ENCODE measurements at places on chromosomes 11 and 22. TPM values are rescaled to one million over a fixed set of nuclear protein-coding genes. Genes with fewer than 3 reads are reported as not detected.

Gene SIAE
- 128 TPM for total RNA-seq

Gene SCGB1A1
- total RNA-seq = not detected

Gene GRM5
- not detected for total RNA-seq

Gene CPT1B
- total RNA-seq = 21.7 TPM

Gene FAM111B
- total RNA-seq = 7.9 TPM

Gene TPH1
- total RNA-seq = 6.7 TPM

Gene OR8D1
- total RNA-seq = not detected

Gene PTPN5
- total RNA-seq = not detected

- DNase-seq = no peak
- peak overlapping the region; percentile 92 for H3K27ac ChIP-seq
- peaks cover 9% of the 10 kb centered on the region for H3K4me1 ChIP-seq
- no peaks in the 10 kb centered on the region for H3K27me3 ChIP-seq
- peak overlapping the region; percentile 59 for H3K4me3 ChIP-seq
- H3K36me3 ChIP-seq = peaks cover 7% of the 10 kb centered on the region
These were observed 1.7 kb downstream of the CTSD start for GRCh38 chr11:1761857-1762536.

GRCh38 chr11:71917646-71918140 lies 10.7 kb downstream of the XNDC1N start:
- H3K27ac ChIP-seq = no peak overlapping the region
- no peak overlapping the region for H3K4me3 ChIP-seq
- DNase-seq = no peak
- H3K4me1 ChIP-seq = no peaks in the 10 kb centered on the region
- H3K36me3 ChIP-seq = no peaks in the 10 kb centered on the region
- no peaks in the 10 kb centered on the region for H3K27me3 ChIP-seq

DNA sequence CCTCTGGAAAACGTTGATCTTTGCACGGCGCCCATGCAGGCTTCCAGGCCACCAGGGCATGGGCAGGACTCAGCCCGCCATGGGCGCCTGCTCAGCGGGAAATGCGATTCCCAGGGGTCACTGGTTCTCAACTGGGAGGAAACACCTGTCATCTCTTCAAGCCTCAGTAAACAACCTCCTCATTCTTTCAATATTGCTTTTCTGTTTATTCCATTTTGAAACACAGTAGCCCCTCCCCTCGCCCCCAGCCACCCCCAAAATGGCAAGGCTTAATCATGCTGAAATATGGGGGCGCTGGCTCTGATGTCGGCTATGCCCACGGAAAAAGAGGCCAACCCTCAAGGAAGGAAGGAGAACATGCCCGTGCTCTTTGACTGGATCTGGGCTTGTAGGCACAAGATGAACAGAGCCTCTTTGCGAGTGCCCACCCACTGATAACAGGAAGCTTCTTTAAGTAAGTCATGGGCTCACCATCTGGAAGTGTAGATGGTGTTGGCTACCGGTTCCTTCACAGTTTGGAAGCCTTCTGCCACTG lies 594 bp upstream of the POU2AF1 start:
- no peak overlapping the region for H3K27ac ChIP-seq
- H3K4me3 ChIP-seq = no peak overlapping the region
- H3K36me3 ChIP-seq = no peaks in the 10 kb centered on the region
- no peaks in the 10 kb centered on the region for H3K4me1 ChIP-seq
- DNase-seq = no peak

GRCh38 chr11:65280646-65281045 lies 18.9 kb downstream of the POLA2 start:
- H3K4me3 ChIP-seq = no peak overlapping the region
- no peaks in the 10 kb centered on the region for H3K27me3 ChIP-seq
- peak overlapping the region; percentile 26 for H3K27ac ChIP-seq
- H3K36me3 ChIP-seq = no peaks in the 10 kb centered on the region

- DNase-seq = no peak
- H3K4me1 ChIP-seq = no peaks in the 10 kb centered on the region
- H3K36me3 ChIP-seq = no peaks in the 10 kb centered on the region
- H3K4me3 ChIP-seq = no peak overlapping the region
- peak overlapping the region; percentile 1 for H3K27ac ChIP-seq
These were observed 50.2 kb upstream of the RAPSN start for GRCh38 chr11:47499161-47499560.

GRCh38 chr22:41216984-41217383 lies 11.9 kb downstream of the L3MBTL2 start:
- no peaks in the 10 kb centered on the region for H3K4me1 ChIP-seq
- H3K36me3 ChIP-seq = no peaks in the 10 kb centered on the region
- no peak for DNase-seq
- H3K4me3 ChIP-seq = no peak overlapping the region

DNA sequence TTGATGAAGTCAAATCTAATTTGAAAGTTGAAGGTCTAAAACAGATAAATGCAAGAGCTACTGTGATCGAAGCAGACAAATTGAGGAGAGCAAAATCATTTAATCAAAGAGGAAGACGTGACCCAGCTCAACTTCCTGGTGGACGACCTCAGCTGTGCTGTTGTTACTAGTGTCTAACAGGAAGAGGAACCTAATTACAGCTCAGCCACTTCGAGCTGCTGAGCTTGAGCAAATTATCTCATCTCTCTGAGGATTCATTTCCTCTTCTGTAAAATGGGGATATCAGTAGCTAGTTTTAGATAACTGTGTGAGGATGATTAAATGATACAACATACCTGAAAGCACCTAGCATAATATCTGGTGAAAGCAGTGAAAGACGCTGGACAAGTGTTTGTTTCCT lies 48.6 kb upstream of the OLFML1 start:
- H3K4me1 ChIP-seq = no peaks in the 10 kb centered on the region
- H3K27ac ChIP-seq = no peak overlapping the region
- no peak overlapping the region for H3K4me3 ChIP-seq
- no peaks in the 10 kb centered on the region for H3K27me3 ChIP-seq

DNA sequence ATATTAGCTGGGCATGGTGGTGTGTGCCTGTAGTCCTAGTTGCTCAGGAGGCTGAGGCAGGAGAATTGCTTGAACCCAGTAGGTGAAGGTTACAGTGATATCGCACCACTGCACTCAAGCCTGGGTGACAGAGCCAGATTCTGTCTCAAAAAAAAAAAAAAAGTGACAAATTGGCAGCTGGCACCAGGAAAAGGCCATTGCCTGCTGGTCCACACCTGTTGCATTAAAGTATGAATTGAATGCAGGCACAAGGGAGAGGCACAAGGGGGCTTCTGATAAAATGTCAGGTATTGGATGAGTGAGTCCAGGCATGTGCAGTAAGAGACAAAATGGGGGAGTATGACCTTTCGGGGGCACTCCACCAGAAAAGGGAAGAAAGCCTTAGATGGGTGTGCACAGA lies 28.2 kb downstream of the ZNF70 start:
- H3K36me3 ChIP-seq = no peaks in the 10 kb centered on the region
- no peak overlapping the region for H3K4me3 ChIP-seq
- no peaks in the 10 kb centered on the region for H3K27me3 ChIP-seq
- no peak overlapping the region for H3K27ac ChIP-seq
- H3K4me1 ChIP-seq = no peaks in the 10 kb centered on the region
- DNase-seq = no peak

DNA sequence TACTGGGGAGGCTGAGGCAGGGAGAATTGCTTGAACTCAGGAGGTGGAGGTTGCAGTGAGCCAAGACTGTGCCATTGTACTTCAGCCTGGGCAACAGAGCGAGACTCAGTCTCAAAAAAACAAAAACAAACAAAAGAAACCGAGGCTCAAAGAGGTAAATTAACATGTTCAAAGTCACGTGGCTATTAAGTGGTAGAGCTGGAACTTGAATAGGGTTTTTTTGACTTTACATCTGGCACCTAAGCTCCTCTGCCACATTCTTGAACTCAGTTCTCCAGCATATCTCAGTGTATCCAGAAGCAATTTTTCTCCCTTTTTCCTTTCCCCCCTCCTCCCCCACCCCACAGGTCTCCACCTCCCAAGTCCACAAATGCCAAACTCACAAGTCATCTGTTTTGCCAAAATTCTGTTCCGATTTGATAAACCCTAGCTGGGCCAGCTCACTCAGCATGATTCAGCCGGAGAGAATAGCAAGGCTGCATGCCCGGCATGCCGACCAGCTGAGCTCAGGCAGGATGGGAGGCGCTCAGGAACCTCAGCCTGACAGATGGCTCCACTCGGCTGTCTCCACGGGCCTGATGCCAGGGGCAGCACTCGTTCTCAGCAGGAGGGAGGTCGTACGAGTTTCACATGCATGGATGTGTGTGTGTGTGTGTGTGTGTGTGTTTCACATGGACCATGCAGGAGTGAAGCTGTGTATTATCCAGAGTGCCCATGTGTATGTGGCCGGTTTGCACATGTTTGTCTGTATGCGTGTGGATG lies 63.2 kb upstream of the RRAS2 start:
- H3K4me1 ChIP-seq = no peaks in the 10 kb centered on the region
- H3K27me3 ChIP-seq = no peaks in the 10 kb centered on the region
- peak; percentile 53 for DNase-seq
- no peaks in the 10 kb centered on the region for H3K36me3 ChIP-seq
- H3K27ac ChIP-seq = no peak overlapping the region
- no peak overlapping the region for H3K4me3 ChIP-seq

- H3K27ac ChIP-seq = no peak overlapping the region
- no peaks in the 10 kb centered on the region for H3K4me1 ChIP-seq
- DNase-seq = no peak
- H3K27me3 ChIP-seq = no peaks in the 10 kb centered on the region
- peaks cover 19% of the 10 kb centered on the region for H3K36me3 ChIP-seq
These were observed 8.6 kb downstream of the IGHMBP2 start for GRCh38 chr11:68912254-68912653.

DNA sequence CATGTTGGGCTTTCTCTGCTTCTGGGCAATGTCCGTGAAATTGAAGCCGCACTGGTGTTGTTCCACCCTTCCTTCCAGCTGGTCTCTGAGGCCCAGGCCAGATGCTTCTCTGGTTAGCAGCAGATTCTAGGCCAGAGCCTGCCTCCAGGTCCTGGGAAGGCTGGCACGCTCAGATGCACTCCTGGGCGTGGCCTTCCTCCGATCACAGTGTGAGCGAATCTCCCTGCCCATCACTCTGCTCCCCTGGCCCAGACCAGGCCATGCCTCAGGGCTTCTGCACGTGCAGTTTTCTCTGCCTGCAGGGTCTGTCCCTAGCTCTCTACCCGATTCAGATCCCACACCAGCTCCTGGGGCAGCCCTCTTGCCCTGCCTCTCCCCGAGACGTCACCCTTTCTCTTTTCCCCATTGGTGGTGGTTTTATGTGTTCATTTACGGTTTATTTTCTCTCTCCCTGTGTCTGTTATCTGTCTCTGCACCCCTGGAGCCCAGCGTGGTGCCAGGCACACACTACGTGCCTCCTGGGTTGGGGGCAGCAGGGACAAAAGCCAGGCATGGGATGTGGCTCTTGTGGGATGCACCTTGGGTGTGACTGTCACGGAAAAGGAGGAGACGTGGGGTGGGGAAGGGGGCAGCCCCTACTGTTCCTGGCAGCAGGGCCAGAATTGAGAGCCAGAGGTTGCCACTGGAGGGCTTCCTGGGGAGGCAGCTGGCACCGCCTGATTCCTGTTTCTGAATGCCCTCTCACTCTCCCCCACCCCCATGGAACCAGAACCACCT lies 66.0 kb downstream of the KCNQ1 start:
- H3K4me1 ChIP-seq = no peaks in the 10 kb centered on the region
- no peaks in the 10 kb centered on the region for H3K27me3 ChIP-seq
- DNase-seq = no peak
- no peak overlapping the region for H3K27ac ChIP-seq
- H3K36me3 ChIP-seq = no peaks in the 10 kb centered on the region
- no peak overlapping the region for H3K4me3 ChIP-seq

- no peaks in the 10 kb centered on the region for H3K27me3 ChIP-seq
These were observed 133.8 kb downstream of the ATXN10 start for GRCh38 chr22:45805413-45805812.

DNA sequence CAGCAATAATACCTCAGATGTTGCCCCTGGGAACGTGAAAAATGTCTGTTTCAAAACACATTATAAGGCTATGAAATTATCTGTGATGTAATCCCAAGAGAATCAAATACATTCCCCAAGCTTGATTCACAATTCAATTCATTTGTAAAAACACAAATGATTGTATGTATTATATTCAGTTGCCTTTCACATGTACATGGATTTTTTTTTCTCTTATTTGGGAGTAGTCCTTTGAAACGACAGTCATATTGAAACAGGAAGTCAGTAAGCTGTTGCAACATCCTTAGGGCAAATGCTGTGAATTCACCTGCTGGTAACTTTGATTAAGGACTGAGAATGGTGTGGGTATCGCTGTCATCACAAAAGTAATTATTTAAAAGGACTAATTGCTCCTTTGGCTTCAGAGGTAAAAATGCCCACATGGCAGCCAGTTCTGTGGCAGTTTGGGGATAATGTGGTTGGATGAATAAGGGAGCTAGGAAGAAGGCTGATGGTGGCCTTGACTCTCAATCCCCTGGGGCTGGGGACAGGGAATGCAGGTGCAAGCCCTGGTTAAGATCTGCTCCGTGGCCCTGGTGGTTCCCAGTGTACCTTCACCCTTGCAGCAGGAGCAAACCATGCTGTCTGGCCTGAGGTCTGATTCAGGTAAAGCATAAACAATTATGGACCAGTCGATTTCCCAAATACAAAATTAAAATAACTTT lies 13.2 kb downstream of the EHF start:
- peak overlapping the region; percentile 76 for H3K27ac ChIP-seq
- no peaks in the 10 kb centered on the region for H3K27me3 ChIP-seq
- H3K36me3 ChIP-seq = no peaks in the 10 kb centered on the region

- no peak overlapping the region for H3K4me3 ChIP-seq
- peak; percentile 42 for DNase-seq
- no peak overlapping the region for H3K27ac ChIP-seq
- no peaks in the 10 kb centered on the region for H3K4me1 ChIP-seq
- H3K27me3 ChIP-seq = no peaks in the 10 kb centered on the region
These were observed 882 bp downstream of the FREY1 start for GRCh38 chr11:45906096-45906682.

- peaks cover 13% of the 10 kb centered on the region for H3K4me1 ChIP-seq
- H3K27me3 ChIP-seq = no peaks in the 10 kb centered on the region
- no peaks in the 10 kb centered on the region for H3K36me3 ChIP-seq
- peak overlapping the region; percentile 55 for H3K27ac ChIP-seq
- H3K4me3 ChIP-seq = peak overlapping the region; percentile 27
These were observed 4.7 kb downstream of the OSBPL5 start for GRCh38 chr11:3160252-3161031.

Data from colonic mucosa (tissue), 4 donors.